ENCODE measurements at places on chromosomes 4 and X.

- no peak for DNase-seq
These were observed 11.0 kb downstream of the PGM2 start for GRCh38 chr4:37837446-37837845.

GRCh38 chrX:130186651-130187050 is 14.9 kb downstream of the RAB33A start:
- no peak for DNase-seq

DNA sequence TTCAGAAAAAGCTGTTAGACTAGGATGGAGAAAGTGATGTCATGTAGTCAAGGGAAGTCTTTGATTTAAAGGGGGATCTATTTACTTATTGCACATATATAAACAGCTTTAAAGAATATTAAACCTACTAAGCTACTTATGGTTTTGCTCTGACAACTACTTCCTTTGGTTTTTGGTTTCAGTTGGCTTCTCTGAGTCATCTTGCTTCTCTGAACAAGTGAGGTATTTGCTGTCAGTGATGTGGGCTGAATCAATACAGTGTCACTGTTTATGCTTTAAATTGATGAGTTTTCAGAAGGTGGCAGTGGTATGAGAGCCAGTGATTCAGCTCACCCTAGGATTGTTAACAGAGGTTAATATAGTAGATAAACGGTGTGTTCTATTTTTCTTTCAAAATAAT is 75.1 kb downstream of the CEP44 start:
- DNase-seq = no peak

DNA sequence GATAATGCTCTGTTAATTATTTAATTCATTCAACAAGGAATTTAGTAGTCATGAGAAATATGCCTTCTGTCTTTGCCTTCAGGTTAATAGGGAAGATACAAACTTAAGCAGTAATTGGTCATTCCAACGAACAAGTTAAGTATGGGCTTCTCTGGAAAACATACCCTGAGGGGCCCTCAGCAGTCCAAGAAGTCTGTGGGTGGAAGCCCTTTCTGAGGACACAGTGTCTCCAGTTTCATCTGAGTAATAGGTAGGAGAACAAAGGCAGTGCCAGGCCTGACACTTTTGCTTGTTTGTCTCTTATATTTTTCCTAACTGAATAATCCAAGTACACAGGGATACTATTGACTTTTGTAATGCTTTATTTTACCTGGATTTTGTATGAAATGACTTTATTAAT is 262.5 kb downstream of the FBXW7 start:
- DNase-seq = no peak

DNA sequence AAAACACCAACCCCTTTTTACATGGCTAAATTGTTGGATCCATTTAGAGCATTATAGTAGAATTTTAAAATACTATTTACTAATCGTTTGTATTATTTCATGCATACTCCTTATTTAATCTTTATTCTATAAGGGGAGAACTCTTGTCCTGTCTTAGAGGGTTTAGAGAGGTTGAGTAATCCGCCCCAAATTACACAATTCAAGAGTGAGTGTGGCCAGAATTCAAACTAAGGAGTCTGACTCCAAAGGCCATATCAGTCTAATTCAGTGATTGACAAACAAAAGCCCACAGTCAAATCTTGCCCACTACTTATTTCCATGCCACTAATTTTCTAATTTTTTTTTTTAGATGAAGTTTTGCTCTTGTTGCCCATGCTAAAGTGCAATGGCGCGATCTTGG is 33.7 kb upstream of the NEIL3 start:
- DNase-seq = no peak

GRCh38 chrX:109880629-109881028 is 122.3 kb upstream of the TMEM164 start:
- no peak for DNase-seq

- DNase-seq = no peak
These were observed 188.0 kb downstream of the STIM2 start for GRCh38 chr4:27048429-27049238.

All from sciatic nerve (tissue), 2 donors.